Stimulated activated CD4-positive, alpha-beta T cell treated with anti-CD3 and anti-CD28 coated beads, Interleukin-12 subunit alpha, Interleukin-12 subunit beta, amount 100 ng/mL, for 24 hours (primary cell): ENCODE measurements at places on chromosomes 12 and 14.

- no peak for DNase-seq
Measured at GRCh38 chr14:33404054-33404453, 465.4 kb downstream of the NPAS3 start.

- no peak for DNase-seq
Measured at GRCh38 chr14:87321548-87321947, 671.4 kb downstream of the GALC start.

DNA sequence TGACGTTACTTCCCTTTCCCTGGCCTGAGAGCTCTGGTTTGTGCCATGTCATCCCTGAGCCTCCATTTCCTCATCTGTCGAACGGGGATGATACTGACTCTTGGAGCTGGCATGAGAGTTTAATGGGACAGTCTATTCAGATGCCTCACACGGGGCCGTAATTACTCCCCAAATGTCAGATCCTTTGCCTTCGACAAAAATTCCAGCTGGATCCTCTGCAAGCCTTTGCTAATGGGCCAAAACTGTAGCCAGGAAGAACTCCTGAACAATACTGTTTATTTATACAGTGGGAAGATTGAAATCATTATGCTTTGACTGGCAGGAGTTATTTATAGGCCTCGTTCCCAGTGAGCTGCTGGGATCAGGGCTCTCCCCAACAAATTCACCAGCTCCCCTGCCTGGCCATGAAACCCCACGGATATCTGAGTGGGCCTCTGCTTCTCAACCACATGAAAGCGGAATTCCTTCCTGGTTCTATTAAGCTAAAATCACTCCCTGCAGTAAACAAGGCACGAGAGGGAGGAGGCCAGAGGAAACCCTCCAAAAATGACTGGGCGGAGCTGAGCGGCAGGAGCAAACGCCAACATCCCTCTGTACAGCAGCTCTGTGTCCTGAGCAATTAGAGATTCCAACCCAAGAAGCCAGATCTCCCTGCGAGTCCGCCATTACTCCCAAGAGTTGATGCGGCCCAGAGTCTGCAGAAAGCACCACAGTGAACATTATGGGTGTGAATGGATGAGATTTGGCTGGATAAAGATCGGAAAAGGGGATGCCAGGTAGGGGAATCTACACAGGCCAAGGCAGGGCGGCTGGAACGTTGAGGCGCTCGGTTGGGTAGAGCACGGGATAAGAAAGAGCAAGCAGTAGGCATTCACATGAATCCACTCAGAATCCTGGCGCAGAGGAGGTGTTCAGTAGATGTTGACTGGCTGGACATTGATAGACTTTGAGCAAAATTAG is 326.1 kb downstream of the BCL11B start:
- no peak for DNase-seq

GRCh38 chr12:56591126-56591525 is 39.0 kb downstream of the BAZ2A start:
- no peak for DNase-seq

- no peak for DNase-seq
Measured at GRCh38 chr12:65649126-65649525, 175.2 kb upstream of the HMGA2 start.

GRCh38 chr14:51873221-51873893 is 12.9 kb downstream of the GNG2 start:
- DNase-seq: no peak

GRCh38 chr12:70853326-70853725 is 67.2 kb downstream of the PTPRR start:
- DNase-seq: no peak

- DNase-seq: no peak
Measured at GRCh38 chr14:21486640-21487087, 9.7 kb downstream of the TOX4 start.

- no peak for DNase-seq
Measured at GRCh38 chr12:29346769-29347421, 34.1 kb downstream of the ERGIC2 start.

DNA sequence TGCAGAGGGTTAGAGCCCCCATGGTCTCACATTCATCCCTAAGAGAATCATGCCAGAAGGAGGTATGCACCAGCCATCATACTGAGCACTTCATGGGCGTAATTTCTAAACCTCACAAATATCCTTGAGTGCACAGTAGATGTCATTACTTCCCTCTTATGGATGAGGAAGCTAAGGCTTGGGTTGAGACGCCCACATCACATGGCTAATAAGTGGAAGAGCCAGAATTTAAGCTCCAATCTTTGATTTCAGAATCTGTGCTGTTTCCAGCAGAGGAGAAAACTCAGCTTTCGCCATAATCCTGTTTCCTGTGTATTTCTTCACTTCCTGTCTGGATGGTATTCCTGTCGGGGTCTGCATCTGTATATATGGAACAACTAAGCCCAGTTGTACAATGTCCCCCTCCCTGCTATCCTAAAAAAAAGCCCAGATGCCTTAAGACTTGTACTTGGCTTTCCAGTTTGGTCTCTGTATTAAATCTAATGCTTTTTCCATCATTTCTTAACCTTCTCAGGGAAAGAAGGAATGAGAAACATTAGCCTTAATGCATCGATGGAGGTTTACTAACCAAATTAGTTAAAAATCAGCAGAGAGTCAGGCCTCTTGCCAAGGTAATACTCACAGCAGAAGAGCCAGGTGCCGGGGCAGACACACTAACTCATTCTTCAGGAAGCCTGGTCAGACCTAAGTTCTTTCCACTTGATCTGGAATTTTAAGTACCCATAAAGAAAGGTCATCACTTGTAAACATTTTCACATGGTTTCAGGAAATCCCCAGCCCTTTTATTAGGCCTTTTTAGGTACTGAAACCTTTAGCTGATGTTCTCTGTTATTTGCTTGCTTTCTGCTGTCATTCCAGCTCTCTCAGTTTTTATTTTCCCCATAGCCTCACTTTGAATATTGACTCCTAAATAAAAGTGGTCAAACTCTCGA is 5.3 kb downstream of the ISCU start:
- no peak for DNase-seq

DNA sequence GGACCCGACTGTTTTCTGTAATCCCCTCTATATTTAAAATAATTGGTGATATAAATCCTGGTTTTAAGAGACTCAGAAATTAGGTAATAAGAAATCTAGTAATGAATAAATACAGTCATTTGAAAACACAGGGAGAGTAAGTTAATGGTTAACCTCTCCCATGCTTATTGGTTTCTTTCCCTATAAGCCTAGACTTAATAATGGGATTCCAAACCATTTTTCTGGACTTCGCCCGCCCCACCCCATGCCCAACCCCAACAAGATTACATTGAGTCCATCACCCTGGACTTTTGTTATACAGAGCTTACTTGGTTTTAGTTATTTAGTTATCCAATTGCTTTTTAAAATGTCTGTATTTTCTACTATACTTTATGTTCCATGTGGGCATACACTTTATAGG is 98.7 kb downstream of the WIF1 start:
- no peak for DNase-seq

DNA sequence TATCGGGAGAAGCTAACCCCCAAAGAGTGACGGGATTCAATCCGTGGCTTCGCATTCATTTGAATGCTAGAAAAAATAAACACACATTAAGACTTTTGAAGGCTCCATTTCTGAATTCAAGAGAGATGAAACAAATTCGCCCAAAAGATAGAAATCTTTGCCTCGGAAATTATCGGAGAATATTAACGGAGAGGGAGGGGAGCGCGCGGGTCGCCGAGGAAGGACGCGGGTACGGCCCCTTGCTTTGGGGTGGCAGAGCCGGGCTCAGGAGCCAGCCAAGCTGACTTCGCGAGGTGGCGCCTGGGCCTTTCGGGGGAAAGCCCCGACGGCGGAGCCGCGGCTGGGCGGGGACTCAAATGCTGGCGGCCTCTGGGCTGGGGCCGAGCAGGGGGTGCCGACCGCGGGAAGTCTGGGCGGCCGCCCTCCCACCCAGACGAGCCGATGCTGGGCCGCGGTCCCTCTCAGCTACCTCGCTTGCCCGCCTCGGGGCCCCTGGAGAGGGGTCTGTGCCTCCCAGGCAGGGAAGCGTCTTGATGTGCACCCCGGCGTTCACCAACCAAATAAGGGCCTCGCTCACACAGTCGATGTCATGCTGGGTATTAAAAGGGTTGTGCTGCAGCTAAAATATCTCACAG is 14.7 kb downstream of the NKX2-1 start:
- no peak for DNase-seq

DNA sequence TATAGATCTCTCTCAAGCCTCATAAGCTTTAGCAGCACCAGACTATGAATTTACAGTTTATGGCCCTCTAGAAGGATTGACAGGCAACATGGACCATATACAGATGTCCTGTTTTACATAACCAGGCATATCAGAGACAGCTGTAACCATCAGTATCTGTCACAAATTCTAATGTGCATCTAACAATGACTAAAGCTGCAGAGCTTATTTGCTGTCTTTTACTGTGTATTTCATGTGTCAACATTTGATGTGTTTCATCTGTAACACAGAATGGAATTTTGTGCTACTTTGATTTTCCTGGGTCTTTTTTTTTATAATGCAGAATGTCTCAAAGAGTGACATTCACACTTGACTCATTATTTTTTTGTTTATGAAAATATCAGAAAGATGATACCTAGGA is 348.3 kb downstream of the SLC16A7 start:
- no peak for DNase-seq

- no peak for DNase-seq
Measured at GRCh38 chr12:65603438-65604351, 220.6 kb upstream of the HMGA2 start.

- no peak for DNase-seq
Measured at GRCh38 chr12:120093592-120094355, 22.8 kb downstream of the RAB35 start.
